Right renal cortex interstitium (tissue), 3 donors: ENCODE measurements at places on chromosomes 3 and 15.

DNA sequence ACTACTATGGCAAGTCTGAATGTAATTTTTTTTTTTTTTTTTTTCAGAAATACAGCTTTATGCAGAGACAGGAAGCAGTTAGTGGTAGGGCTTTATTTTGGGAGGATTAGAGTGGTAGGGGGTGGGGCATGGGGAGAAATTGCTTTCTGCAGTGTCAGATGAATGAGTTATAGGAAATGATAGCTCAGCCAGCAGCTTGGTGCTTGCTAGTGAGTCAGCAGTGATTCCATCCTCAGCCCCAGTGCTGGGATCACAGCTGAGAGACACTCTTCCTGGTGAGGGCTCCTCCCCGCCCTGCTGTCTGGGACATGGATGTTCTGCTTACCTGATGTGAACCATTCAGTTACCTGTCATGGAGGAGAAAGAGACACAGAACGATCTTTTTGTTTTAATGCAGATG, 39.6 kb downstream of the SEMA6D start:
- DNase-seq = no peak

- no peak for DNase-seq
These were observed 37.2 kb upstream of the DENND4A start for GRCh38 chr15:65829130-65829764.

- no peak for DNase-seq
These were observed 337.1 kb downstream of the IL20RB start for GRCh38 chr3:137294839-137295238.

GRCh38 chr3:161316006-161316689, 55.2 kb downstream of the SPTSSB start:
- no peak for DNase-seq

DNA sequence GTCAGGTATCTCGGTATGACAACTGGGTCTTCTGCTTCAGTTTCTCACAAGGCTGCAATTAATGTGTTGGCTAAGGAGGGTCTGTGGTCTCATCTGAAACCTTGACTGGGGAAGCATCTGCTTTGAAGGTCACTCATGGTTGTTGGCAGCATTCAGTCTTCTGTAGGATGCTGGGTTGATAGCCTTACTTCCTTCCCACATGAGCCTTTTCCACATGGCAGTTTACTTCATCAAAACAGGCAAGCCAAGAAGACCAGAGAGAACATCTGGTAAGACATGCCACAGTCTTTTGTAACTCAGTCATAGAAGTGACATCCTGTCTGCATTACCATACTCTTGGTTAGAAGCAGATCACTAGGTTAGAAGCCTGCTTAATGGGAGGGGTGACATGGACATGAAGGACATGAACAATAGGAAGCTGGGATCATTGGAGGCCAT, 49.5 kb downstream of the CMC1 start:
- DNase-seq = no peak

GRCh38 chr3:14319654-14320182, 82.7 kb upstream of the SLC6A6 start:
- DNase-seq = no peak

GRCh38 chr15:31437686-31438085, 111.1 kb downstream of the KLF13 start:
- no peak for DNase-seq

GRCh38 chr15:63483521-63484371, 20.6 kb upstream of the USP3 start:
- no peak for DNase-seq

GRCh38 chr15:29887721-29888120, 65.5 kb upstream of the TJP1 start:
- DNase-seq = no peak

DNA sequence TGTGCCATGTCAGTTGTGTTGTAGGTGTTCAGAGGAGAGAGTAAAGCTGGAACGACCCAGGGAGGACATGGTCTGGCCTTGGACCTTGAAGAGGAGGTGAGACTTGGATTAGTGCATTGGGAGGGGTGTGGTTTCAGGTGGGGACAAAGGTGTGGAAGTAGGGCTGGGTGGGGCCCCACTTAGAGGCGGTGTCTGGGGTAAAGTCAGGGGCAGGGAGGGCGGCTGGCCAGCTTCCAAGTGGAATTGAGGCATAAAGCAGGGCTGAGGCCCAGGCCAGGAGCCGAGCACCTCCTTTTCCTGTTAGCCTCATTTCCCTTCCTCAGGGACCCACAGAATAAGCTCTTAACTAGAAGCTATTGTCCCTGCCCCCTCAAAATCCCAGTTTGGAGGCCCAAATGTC, 36.2 kb upstream of the FLNB start:
- DNase-seq = no peak
